ENCODE measurements at places on chromosomes 5 and 9.
A peak's percentile ranks its signal among the peaks of the same experiment; 100 is the strongest.

GRCh38 chr9:22279636-22280035, 167.0 kb upstream of the DMRTA1 start:
- DNase-seq: peak; percentile 22

DNA sequence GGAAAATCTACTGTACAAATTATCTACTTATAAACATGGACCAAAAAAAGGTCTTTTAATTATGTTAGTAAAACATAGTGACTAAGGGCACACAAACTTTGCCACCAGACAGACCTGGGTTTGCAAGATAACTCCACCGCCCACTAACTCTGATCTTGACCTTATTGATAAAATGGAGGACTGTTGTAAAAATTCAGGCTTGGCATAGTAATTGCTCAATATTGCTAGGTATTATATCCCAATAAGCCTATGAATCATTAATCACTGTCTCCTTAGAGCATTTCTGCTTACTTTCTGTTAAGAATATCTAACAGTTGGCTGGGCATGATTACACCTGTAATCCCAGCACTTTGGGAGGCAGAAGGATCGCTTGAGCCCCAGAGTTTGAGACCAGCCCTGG, 3.8 kb downstream of the C9orf40 start:
- no peak for DNase-seq

GRCh38 chr9:82367016-82367415, 378.4 kb downstream of the SPATA31D1 start:
- no peak for DNase-seq

- no peak for DNase-seq
These were observed 946 bp upstream of the LTC4S start for GRCh38 chr5:179792612-179793467.

DNA sequence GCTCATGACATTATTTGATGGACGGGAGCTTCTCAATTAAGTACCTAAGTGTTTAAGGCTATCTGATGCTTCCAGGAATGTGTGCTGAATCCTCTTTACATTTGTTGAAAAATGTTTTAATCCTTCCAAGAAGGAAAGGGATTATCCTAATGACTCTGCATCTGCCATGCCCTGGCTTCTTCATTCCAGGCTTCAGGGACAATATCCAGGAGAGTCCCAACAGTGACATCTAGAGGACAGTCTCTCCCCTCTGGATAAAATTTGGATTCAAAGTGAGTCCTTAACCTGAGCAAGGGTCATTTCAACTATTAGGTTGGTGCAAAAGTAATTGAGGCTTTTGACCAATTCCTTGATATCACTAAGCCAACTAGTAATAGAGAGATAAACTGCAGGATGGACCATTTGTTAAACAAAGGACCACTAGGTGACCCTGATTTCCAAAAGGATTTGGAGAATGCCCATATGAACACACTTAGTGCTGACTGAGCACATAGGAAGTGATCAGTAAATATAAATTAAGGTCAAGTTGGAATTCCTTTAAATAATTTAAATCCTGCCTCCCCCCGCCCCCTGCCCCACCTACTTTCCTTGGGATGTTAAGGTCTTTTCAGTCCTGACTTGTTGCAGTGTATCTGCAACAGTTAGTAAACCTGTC, 19.1 kb downstream of the TNFSF8 start:
- DNase-seq: peak; percentile 61

- DNase-seq: no peak
These were observed 101.8 kb downstream of the ZDHHC21 start for GRCh38 chr9:14591411-14591810.

GRCh38 chr9:69254223-69254622, 70.8 kb upstream of the ENTREP1 start:
- DNase-seq: no peak

DNA sequence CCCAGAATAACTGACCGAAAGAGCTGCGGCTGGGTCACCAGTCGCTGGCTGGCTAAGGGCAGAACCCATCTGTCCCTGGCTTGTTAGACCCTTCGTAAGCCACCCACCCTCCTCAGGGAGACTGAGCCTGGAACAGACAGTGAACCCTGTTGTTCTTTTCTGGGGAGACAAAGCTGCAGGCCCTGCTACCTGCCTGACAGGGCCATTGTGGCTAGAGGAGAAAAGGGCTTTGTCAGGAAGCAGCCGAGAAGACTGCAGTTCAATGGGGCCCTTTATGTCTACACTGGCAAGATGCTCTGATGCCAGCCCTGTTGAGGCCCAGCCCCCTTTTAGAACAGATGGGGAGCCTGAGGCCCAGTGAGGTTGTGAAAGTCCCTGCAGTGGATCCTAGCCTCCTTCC, 3.7 kb upstream of the NIPAL4 start:
- no peak for DNase-seq

- DNase-seq: no peak
These were observed 71.8 kb downstream of the HMCN2 start for GRCh38 chr9:130337318-130337717.

DNA sequence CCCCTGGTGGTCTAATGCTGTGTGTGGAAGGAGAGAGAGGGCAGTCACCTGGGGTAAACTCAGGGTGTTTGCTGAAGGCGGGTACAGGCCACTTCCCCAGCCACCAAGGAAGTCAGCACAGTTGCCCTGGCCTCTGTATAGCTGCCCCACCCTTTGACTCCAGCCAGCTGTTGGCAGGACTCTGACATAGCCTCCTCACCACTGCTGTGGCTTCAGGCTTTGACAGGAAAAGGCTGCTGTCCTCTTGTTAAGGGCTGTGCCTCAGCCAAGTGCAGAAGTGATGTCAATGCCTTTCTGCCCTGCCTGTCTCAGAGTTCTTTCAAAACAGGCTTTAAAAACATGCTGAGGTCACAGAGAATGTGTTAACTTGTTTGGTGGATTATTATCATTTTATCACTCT, 487.2 kb upstream of the KLF4 start:
- peak; percentile 54 for DNase-seq

Measured in LHCN-M2 (cell line).